ENCODE measurements at places on chromosomes 3 and 15.

- DNase-seq: no peak
Observed at GRCh38 chr15:68302729-68303128, 25.2 kb downstream of the FEM1B start.

DNA sequence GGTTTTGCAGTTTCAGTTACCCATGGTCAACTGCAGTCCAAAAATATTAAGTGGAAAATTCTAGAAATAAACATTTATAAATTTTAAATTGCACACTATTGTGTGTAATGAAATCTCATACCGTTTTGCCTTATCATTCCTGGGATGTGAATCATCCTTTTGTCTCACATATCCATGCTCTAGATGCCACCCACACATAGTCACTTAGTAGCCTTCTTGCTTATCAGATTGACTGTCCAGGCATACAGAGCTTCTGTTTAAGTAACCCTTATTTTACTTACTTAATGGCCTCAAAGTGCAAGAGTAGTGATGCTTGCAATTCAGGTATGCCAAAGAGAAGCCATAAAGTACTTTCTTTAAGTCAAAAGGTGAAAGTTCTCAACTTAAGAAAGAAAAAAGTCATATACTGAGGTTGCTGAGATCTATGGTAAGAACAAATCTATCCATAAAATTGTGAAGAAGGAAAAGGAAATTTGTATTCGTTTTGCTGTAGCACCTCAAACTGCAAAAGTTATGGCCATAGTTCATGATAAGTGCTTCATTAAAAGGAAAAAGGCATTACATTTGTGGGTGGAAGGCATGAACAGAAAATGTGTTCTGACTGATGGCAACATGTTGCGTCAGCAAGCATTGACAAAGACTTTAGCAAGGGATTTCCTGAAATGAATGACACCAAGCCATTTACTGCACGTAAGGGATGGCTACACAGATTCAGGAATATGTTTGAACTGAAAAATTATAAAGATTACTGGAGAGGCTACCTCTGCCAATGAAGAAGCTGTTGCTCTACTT lies 43.8 kb downstream of the SPATA16 start:
- peak; percentile 2 for DNase-seq

DNA sequence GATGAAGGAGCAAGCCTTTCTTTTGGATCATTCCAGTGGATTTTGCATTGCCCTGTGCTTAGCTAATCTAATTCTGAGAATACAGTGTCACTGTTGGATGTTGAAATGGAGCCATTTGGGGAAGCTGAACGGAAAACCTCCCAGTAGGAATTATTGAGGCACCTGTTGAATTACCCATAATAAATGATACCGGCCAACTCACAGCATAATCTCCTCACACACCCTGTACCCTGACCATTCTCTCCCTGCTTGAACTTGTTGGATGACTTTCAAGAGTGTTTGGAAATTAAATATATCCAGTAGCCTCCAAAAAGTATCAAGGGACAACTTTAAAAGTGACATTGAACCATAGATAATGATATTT lies 171.4 kb upstream of the HES1 start:
- DNase-seq: no peak

DNA sequence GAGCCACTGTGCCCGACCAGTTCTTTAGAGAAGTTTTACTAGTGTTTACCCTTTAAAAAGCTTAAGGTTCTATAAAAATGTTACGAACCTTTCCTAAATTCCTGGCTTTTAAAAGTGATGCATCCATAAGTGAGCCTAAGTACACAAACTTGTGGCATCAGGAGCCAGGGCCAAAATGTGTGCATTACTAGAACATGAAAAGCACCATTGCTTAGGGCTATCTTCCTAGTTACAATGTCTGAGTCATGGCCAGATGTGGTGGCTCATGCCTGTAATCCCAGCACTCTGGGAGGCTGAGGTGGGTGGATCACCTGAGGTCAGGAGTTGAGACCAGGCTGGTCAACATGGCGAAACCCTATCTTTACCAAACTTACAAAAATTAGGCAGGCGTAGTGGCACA lies 39.9 kb downstream of the LEO1 start:
- DNase-seq: peak; percentile 9

GRCh38 chr3:134362221-134362620 lies 12.0 kb downstream of the AMOTL2 start:
- DNase-seq: no peak

DNA sequence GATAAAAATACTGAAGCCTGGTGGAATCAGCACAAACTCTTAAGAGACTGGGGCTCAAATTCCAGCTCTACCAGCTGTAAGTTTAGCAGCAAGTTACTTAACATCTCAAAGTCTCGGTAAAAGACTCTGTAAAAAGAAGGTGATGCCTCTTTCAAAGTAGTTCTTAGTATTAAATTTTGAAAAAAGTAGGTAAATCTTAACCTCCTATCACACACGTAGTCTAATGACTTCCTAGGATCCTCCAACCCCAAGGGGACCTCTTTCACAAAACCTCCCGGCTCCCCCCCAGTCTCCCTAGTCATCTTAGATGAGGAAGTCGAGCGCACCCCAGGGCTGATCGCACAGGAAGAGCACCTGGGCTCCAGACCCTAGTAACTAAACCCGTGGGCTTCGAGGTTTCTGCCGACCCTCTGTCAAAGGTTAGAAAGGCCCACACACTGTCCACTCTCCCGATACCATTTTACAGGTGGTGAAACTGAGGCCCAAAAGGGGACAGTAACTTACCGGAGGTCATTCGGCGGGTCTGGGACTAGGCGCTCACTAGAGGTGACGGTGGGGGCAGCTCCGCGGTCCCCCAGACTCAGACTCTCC lies 427 bp downstream of the MBD4 start:
- peak; percentile 47 for DNase-seq

DNA sequence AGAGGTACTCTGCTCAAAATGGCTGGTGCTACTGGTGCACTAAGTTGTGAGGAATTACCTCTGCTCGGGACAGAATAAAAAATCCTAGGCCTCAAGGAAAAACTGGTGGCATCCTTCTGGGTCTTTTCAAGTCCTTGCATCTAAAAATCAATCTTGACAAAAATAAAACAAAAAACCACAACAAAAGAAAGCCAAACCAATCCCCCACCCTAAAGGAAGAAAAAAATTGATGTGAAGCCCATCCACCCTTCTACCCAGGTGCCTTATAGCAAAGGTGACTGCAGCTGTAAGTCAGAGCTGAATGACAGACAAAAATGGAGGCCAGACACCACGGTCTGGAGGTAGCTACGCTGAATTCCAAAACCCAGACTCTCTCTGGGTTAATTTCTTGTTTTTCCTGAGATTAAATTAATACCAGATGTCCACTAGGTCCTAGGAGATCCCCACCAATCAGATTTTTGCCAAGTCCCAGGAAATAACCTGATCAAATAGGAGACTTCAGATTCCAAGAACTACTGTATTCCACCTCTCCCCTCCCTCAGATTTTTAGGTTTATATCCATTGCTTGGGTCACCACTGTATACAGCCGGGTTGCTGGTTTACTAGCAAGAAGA lies 33.5 kb downstream of the ABCC5 start:
- DNase-seq: peak; percentile 10

DNA sequence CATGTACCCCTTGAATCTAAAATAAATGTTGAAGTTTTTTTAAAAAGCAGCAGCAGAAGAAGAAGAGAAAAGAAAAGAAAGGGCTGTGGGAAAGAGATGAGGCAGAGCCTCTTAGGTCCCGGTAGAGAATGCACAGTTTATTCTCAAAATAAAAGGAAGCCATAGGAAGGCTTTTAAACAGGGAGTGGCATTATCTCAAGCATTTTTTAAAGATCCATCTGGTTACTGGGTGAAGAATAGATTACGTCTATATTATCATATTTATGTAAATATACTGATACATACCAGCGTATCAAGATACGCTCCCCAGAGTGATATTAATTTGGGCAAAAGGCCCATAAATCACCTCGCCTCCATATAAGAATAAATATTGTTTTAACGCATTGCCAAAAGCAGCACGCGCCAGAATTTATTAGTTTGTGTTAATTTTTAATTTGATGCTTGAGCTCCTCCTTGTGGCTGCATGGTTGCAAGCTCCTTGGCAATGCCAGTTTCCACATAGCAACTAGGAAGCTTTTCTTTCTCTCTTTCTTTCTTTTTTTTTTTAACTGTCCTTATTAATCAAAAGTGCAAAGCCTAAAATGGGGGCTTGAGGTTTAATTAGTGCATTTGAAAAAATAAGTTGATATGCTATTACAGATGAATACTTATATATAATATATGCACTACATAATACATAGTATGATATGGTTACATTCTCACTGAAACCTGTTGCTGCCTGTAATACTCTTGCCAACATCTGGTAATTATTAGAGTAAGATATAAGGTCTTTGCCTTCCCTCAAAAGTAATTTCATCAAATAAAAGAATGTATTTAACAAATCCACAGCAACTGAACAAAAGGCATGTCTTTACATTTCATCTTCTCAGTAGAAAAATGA lies 242.8 kb upstream of the UBE2E2 start:
- DNase-seq: peak; percentile 66

DNA sequence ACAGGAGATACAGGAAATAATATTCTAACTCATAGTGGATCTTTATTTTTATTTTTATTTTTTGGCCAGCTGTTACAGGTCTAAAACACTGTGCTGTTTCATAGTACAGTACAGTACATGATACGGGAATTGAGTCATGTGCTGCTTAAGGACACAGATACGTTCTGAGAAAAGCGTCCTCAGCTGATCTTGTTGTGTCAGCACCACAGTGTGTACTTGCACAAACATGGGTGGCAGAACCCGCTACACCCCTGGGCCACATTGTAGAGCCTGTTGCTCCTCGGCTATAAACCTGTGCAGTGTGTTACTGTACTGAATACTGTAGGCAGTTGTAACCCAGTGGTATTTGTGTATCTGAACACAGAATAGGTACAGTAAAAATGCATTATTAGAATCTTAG lies 183.4 kb downstream of the OR4M2 start:
- no peak for DNase-seq

DNA sequence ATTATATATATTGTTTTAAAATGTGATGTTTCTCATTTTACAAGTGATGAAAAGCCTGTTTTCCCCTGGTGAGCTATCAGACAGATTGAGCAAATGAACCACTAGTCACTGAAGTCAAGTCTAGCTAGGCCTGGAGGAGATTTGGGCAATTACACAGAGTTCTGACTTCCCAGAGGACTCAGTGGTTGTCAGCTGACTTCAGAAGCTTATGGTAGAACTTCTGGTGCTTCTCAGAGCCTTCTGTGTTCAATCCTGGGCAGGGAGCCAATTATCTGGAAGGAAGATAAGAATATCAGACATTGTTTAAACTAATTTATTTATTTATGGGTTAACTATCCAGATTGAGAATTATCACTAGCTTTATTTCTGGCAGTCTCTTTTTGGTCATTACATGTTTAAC lies 37.7 kb upstream of the NAALADL2 start:
- peak; percentile 70 for DNase-seq
